ENCODE measurements at places on chromosomes 11 and 22. TPM values are rescaled to one million over a fixed set of nuclear protein-coding genes. Genes with fewer than 3 reads are reported as not detected.

Gene TRIM6
- total RNA-seq: not detected

Gene HEPHL1
- not detected for total RNA-seq

Gene LRRC32
- total RNA-seq: 2.8 TPM

Gene GRM5
- not detected for total RNA-seq

Gene ANGPTL5
- not detected for total RNA-seq

Gene C11orf16
- not detected for total RNA-seq

Gene MOV10L1
- not detected for total RNA-seq

Gene FZD4
- 0.07 TPM for total RNA-seq

Gene TMPRSS6
- total RNA-seq: 0.42 TPM

Gene INPPL1
- 97.2 TPM for total RNA-seq

Gene KRTAP5-10
- not detected for total RNA-seq

Gene RTN3
- 46.5 TPM for total RNA-seq

Gene OR4D10
- not detected for total RNA-seq

Gene KRTAP5-8
- total RNA-seq: not detected

Gene APOL4
- total RNA-seq: 0.42 TPM

Gene SMIM38
- 1.4 TPM for total RNA-seq

Gene GSTT2
- not detected for total RNA-seq

Gene RBFOX2
- 6.1 TPM for total RNA-seq

Gene BCR
- 33.2 TPM for total RNA-seq

Gene OR8A1
- total RNA-seq: not detected

Gene ACER3
- total RNA-seq: 16.1 TPM

Gene FAM227A
- 0.92 TPM for total RNA-seq

Gene LRRC75B
- total RNA-seq: 1.4 TPM

Gene SMIM35
- 0.63 TPM for total RNA-seq
